ENCODE measurements at places on chromosomes 5 and 9.

DNA sequence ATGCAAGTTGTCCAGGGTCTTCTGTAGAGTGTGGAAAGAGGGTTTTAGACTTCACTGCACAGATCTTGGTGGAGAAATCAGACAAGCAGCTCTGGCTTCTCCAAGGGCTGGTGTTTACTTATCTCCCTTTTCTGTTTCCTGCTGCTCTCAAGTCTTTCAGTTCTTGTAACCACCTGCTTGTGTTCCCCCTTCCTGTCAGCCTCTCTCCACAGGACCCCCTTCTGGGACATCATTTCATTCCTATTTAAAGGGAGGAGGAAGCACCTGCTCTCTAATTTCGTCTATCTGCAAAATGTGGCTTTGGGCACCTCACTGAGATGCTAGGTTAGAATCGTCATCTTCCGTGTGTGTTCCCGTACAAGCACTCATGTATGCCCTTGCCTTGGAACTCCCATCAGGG is 636.2 kb downstream of the MTRR start:
- no peak for DNase-seq

DNA sequence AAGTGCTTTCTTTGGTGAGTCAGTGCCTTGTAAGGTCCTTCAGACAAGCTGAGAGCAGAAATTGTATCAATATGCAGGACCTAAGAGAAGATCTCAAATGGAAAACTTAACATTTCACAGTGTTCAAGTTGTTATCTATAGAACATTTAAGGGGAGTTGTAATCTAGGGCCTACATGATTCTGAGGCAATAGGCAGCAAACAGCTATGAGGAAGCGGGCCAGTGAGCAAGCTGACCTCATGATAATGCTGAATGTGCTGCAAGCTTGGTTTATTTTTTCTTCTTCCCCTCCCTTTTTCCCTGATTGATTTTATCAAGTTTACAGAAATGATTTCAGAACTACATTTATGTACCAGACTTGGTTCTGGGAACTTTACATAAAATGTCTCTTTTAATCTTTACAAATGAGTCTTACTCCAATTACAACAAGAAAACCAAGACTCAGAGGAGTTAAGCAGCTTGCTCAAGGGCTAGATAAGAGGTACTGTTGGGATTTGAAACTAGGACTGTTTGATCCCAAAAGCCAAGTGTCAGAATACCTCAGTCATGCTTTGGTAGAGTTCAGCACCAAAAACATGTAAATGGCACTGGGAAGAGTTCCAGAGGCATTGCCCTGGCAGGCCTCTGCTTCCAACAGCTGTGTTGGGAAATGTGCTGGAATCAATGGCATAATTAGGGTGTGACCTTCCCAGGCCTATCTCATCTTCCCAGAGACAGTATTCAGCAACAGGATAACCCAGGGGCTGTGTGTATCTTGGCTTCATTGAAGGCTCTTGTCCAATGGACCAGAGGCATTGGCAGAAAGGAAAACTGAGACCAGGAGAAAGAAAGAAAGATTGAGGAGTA is 130.1 kb downstream of the LRRC70 start:
- no peak for DNase-seq

GRCh38 chr9:135902655-135903357 is 4.5 kb downstream of the CAMSAP1 start:
- DNase-seq, result no peak

- DNase-seq, result no peak
Measured at GRCh38 chr9:77981332-77981731, 50.3 kb downstream of the GNAQ start.

DNA sequence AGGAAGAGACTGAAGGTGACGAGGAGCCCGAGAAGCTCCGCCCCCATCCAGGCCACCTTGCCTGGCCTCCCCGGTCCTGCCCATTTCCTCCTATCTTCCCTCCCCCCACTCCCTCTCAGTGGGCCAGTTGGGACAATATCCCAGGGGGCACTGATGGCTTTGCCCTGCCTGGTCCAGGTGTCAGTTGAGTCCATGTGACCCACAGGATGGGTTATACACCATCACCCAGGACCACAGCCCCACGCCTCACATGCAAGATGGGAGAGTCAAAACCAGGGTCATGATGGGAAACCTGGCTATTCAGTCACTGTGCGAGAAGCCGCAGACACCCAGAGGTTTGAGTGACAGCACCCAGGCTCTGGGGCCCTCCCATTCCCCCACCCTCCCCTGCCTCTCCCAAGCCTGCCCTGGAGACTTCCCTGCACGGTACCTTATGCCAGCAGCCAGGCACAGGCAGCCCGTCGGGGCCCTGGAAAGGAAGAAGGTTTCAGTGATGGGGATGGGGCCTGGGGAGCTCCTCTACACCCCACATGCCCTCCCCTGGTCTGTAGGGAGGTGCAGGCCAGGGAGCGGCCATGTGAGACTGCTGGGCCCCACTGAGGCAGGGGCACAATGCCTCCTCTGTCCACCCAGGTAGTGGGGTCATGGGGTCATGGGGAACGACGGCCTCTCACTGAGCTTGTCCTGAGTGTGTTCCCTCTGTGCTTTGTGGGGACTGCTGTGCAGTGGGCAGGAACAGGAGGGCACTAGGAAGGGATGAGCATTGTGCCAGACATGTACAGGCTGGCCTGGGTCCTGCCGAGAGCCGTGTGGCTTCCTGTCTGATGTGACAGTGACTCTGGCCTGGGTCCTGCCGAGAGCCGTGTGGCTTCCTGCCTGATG is 6.3 kb upstream of the PHYKPL start:
- DNase-seq, result no peak

GRCh38 chr5:135195270-135195608 is 161.2 kb upstream of the PITX1 start:
- DNase-seq, result no peak

GRCh38 chr5:56995596-56995995 is 43.7 kb upstream of the MIER3 start:
- DNase-seq, result no peak
